Heart left ventricle (tissue), 16 donors: ENCODE measurements at places on chromosomes 13 and 19. TPM values are rescaled to one million over a fixed set of nuclear protein-coding genes. Genes with fewer than 3 reads are reported as not detected.

GRCh38 chr13:30142486-30143211 lies 164.7 kb downstream of the KATNAL1 start:
- no peaks in the 10 kb centered on the region for H3K36me3 ChIP-seq
- no peaks in the 10 kb centered on the region for H3K27me3 ChIP-seq
- no peak for DNase-seq
- peaks cover 27% of the 10 kb centered on the region for H3K4me1 ChIP-seq
- no peak overlapping the region for H3K27ac ChIP-seq

- no peak overlapping the region for H3K4me3 ChIP-seq
- peak overlapping the region; percentile 55 for H3K27ac ChIP-seq
- H3K4me1 ChIP-seq = peaks cover 92% of the 10 kb centered on the region
- no peak for DNase-seq
- H3K27me3 ChIP-seq = no peaks in the 10 kb centered on the region
These were observed 70.2 kb downstream of the COL4A2 start for GRCh38 chr13:110377178-110377825.

Gene RASL11A
- total RNA-seq = 5.4 TPM

Gene IZUMO2
- not detected for total RNA-seq

Gene PLPP2
- total RNA-seq = 4.1 TPM

GRCh38 chr13:51645761-51646670 lies 61.8 kb downstream of the WDFY2 start:
- no peak overlapping the region for H3K4me3 ChIP-seq
- no peaks in the 10 kb centered on the region for H3K36me3 ChIP-seq
- H3K27me3 ChIP-seq = no peaks in the 10 kb centered on the region
- no peak overlapping the region for H3K27ac ChIP-seq

DNA sequence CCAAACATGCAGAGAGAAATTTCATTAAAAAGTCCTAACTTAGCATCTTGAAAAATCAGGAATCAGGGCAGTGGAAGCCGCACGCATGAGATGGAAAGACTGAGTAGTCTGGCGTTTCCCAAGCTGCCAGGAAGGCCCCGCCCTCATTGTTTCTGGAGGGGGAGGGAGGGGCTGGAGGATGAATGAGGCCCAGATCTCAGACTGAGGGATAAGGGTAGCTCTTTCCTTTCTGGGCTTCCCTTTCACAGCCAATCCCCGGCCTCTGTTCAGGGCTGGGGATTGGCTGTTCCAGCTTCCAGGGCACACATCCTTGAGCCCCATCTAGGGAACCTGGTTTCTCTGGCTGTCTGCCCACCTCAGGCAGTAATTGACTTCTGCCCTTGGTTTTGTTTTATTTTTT lies 7.3 kb downstream of the C19orf53 start:
- no peak overlapping the region for H3K4me3 ChIP-seq
- peaks cover 21% of the 10 kb centered on the region for H3K4me1 ChIP-seq
- H3K27ac ChIP-seq = peak overlapping the region; percentile 73
- DNase-seq = peak; percentile 78

DNA sequence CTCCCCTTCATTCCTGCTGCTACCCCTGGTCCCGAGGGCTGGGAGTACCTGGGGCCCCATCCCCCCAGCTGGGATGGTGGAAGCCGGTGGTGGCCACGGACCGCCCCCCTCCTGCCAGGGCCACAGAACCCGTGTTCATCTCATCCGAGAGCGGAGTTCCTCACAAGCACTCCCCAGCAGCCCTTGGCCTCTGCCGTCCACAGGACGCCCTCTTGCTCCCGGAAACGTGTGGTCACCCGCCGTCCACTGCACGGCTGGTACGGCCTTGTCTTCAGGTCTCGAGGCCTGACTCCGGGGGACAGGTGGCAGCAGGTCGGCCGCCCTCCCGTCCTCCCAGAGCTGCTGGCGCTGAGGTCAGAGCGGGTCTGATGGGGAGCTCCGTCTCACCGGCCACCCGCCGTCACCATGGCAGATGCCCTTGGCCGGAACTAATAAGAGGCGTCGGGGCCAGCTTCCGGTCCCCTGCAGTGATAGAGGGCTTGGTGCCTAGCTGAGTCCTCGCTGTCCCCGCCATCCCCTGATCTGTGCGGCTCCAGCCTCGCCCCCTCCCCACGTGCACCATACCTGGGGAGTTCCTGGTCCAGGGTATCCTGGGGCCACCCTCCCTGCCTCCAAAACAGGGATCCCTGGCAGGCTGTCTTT lies 16.5 kb upstream of the CSNK1G2 start:
- no peak overlapping the region for H3K4me3 ChIP-seq
- H3K36me3 ChIP-seq = peaks cover 53% of the 10 kb centered on the region
- no peak for DNase-seq
- no peaks in the 10 kb centered on the region for H3K4me1 ChIP-seq
- no peaks in the 10 kb centered on the region for H3K27me3 ChIP-seq

Gene ZNF844
- total RNA-seq = 23.1 TPM

GRCh38 chr13:50829226-50829625 lies 14.3 kb downstream of the DLEU7 start:
- no peak for DNase-seq
- H3K36me3 ChIP-seq = no peaks in the 10 kb centered on the region
- no peaks in the 10 kb centered on the region for H3K27me3 ChIP-seq
- H3K4me3 ChIP-seq = no peak overlapping the region
- H3K27ac ChIP-seq = no peak overlapping the region

DNA sequence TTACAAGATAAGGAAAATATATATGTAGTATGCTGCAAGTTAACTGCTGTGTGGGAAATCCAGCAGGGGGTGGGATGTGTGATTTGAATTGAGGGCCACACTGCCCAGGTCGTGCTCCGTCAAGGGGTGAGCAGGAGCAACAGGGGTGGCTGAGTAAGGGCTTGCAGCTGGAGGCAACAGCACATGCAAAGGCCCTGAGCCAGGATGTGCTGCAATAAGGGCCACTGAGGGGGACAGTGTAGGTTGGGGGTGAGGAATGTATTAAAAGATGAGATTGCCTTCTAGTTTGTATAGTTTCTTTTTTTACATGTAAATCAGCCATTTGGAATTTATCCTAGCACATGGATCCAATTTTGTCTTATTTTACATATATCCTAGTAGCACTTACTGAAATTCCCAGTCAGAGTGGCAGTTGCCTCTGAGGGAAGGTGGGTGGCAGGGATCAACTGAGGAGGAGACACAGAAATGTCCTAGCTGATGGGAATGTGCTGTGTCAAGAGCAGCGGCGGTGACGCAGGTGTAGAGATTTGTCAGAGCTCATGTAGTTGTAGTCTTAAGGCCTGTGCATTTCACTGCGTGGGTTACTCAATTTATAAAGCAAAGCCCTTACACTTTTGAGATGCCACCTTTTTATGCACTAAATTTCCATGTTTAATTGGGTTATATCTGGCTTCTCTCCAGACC lies 5.4 kb upstream of the RBM42 start:
- H3K27me3 ChIP-seq = no peaks in the 10 kb centered on the region
- DNase-seq = no peak
- no peak overlapping the region for H3K27ac ChIP-seq
- H3K36me3 ChIP-seq = no peaks in the 10 kb centered on the region

Gene GADD45GIP1
- total RNA-seq = 60.7 TPM

Gene TTC9B
- total RNA-seq = not detected

GRCh38 chr19:4647676-4648644 lies 8.6 kb downstream of the TNFAIP8L1 start:
- peaks cover 35% of the 10 kb centered on the region for H3K4me1 ChIP-seq
- peak overlapping the region; percentile 78 for H3K27ac ChIP-seq
- no peaks in the 10 kb centered on the region for H3K27me3 ChIP-seq
- peak overlapping the region; percentile 12 for H3K4me3 ChIP-seq
- DNase-seq = peak; percentile 85

DNA sequence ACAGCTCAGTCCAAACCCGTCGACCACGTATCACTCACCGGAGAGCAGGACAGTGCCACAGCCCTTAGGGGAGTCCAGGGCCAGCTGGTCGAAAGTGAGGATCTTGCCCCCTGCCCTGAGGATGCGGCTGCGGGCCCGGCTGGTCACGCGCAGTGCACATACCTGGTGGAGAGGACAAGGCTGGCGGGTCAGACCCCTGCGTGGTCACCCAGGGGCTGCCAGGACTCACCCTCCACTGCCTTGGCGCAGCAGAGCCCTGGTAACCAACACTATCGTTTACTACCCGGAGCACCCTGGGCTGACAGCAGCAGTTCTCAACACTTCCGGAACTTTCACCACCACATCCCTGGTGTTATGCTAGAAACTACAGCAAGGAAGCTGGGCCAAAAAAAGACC lies 1.2 kb upstream of the FAM83E start:
- peaks cover 20% of the 10 kb centered on the region for H3K4me1 ChIP-seq
- DNase-seq = no peak
- no peaks in the 10 kb centered on the region for H3K27me3 ChIP-seq
- no peak overlapping the region for H3K27ac ChIP-seq
- H3K4me3 ChIP-seq = no peak overlapping the region

DNA sequence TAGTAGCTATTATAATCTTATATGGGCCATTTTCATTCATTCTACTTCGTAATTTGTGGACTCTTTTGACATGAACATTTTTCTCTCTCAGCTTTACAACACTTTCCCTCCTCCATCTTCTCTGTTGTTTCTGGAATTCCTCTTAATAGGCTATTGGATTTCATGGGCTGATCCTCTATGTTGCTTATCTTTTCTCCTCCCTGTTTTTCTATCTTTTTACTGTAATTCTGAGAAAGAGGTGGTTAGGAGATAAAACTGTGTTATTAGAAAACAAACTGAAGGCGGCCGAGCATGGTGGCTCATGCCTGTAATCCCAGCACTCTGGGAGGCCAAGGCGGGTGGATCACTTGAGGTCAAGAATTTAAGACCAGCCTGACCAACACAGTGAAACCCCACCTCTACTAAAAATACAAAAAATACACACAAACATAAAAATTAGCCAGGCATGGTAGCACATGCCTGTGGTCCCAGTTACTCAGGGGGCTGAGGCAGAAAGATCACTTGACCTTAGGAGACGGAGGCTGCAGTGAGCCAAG lies 188.1 kb downstream of the UGGT2 start:
- no peak overlapping the region for H3K27ac ChIP-seq
- no peaks in the 10 kb centered on the region for H3K4me1 ChIP-seq
- DNase-seq = no peak
- H3K36me3 ChIP-seq = no peaks in the 10 kb centered on the region
- no peak overlapping the region for H3K4me3 ChIP-seq

Gene TDRD12
- 0.63 TPM for total RNA-seq

DNA sequence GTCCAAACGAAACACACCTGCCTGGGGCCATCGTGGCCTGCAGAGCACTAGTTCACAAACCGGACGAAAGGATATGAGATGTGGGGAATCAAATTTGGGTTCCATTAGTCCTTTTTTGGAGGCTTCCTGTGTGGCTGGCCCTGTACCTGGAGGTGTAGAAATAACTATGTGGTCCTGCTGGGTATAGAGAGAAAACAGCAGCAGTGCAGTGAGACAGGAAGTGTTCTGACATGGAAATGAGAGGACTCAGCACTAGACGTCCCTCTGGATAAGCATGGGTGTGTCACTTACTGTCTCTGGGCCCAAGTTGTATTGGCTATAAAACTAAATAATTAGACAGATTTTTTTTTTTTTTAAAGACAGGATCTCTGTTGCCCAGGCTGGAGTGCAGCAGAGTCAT lies 12.3 kb downstream of the KDELR1 start:
- no peaks in the 10 kb centered on the region for H3K4me1 ChIP-seq
- H3K4me3 ChIP-seq = no peak overlapping the region
- no peak overlapping the region for H3K27ac ChIP-seq
- no peaks in the 10 kb centered on the region for H3K27me3 ChIP-seq
- no peaks in the 10 kb centered on the region for H3K36me3 ChIP-seq

Gene IRS2
- 14.5 TPM for total RNA-seq

Gene ZNF615
- total RNA-seq = 9.4 TPM

- peaks cover 22% of the 10 kb centered on the region for H3K36me3 ChIP-seq
- H3K4me1 ChIP-seq = peaks cover 22% of the 10 kb centered on the region
- peak overlapping the region; percentile 93 for H3K27ac ChIP-seq
- no peaks in the 10 kb centered on the region for H3K27me3 ChIP-seq
- peak overlapping the region; percentile 84 for H3K4me3 ChIP-seq
- no peak for DNase-seq
These were observed 453 bp downstream of the ZNF256 start for GRCh38 chr19:57947088-57947418.

- DNase-seq = no peak
- H3K36me3 ChIP-seq = no peaks in the 10 kb centered on the region
- H3K27me3 ChIP-seq = no peaks in the 10 kb centered on the region
- peaks cover 27% of the 10 kb centered on the region for H3K4me1 ChIP-seq
- H3K27ac ChIP-seq = peak overlapping the region; percentile 73
These were observed 1.2 kb upstream of the F2RL3 start for GRCh38 chr19:16887353-16888265.

DNA sequence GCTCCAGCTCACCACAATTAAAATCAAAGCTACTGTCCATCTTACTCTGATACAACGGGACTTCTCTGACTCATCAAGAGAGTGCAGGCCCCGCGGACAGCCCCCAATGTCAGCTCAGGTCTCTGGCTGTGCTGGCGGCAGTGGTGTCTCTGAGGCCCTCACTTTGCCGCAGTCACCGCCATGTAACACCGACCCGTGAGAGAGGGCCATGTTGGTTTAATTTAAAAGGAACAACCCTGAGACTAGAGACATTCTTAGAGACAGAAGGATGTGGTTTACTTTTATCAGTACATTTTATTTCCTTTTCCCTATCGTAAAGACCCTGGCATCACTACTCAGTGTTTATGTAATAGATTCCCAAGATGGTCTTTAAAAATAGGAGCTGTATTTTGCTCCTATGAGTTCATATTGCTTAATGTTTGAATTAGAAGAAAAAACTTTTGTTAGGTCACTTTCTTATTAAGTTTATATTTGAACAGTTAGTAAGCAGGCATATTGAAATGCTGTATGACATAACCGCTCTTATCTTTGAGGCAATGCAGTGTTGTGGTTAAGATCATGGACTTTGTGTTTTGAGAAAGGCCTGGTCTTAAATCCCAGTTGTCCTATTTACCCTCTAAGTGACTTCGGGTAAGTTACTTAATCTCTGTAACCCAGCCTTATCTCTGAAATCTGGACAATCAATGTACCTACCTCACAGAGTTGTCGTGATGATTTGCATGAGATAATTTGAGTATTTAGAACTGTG lies 23.4 kb downstream of the DGKH start:
- no peaks in the 10 kb centered on the region for H3K27me3 ChIP-seq
- no peak overlapping the region for H3K27ac ChIP-seq

Gene LGI4
- total RNA-seq = 5.5 TPM

DNA sequence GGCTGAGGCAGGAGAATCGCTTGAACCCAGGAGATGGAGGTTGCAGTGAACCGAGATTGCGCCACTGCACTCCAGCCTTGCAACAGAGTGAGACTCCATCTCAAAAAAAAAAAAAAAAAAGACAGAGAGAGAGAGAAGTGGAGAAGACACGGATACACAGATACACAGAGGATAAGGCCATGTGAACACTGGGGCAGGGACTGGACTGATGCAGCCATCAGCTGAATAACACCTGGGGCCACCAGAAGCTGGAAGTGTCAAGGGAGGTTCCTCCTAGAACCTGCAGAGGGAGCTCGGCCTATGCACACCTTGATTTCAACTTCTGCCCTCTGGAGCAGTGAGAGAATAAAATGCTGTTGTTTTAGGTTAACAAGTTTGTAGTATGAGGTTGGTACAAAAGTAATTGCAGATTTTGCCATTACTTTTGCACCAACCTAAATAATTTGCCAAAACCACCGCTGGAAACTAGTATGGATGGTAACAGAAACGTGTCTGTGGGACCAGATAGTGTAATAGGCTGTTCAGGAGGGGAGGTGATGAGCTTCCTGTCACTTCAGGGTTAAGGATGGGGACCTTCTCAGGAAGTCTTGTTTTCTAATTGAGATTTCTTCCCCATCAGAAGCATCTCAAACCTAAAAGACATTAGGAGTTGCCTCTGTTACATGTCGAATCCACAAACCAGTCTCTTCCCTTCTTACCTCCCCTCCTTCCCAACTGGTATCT lies 36.4 kb upstream of the IGSF23 start:
- no peaks in the 10 kb centered on the region for H3K4me1 ChIP-seq
- no peaks in the 10 kb centered on the region for H3K27me3 ChIP-seq
- no peak overlapping the region for H3K4me3 ChIP-seq
- DNase-seq = no peak

- no peaks in the 10 kb centered on the region for H3K27me3 ChIP-seq
- no peak for DNase-seq
- H3K4me3 ChIP-seq = no peak overlapping the region
These were observed 1115.9 kb upstream of the PCDH9 start for GRCh38 chr13:68345963-68346531.
